ENCODE measurements at places on chromosomes 4 and X. TPM values are rescaled to one million over a fixed set of nuclear protein-coding genes. Genes with fewer than 3 reads are reported as not detected.

DNA sequence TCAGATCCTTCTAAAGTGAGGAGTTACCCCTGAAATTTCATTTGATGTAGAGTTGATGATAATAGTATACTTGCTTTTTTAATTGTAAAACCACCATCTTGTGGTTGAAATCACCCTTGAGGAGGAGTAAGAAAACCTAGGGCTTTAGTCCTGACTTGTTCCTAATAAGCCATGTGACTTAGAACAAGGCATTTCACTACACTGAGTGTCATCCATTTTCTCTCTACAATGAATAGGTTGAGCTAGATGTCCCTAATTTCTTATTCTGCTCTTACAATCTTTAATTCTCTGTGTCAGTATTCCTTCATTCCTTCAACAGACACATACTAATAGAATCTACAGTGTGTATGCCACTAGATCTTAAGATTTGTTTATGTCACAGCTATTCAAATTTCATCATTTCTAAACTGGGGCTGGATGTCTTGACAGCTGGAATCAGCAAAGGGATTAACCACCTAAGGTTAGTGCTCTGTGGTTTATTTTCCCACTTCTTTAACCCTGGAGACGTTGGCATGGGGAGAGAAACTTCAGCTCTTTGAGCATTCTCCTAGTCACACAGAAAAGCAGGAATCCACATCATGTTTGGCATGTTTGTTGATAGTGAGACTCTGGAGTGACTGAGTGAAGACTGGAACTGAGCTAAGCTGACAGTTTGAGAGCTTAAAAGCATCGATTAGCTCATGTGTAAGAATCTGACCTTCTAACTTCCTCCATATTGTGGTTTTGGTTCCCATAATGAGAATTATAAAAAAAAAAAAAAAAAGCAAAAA is 246.3 kb downstream of the NDST4 start:
- no peak for DNase-seq

- no peak for DNase-seq
Measured at GRCh38 chr4:54058171-54058570, 6.2 kb downstream of the CHIC2 start.

- no peak for DNase-seq
Measured at GRCh38 chrX:34332334-34332733, 200.2 kb upstream of the FAM47A start.

DNA sequence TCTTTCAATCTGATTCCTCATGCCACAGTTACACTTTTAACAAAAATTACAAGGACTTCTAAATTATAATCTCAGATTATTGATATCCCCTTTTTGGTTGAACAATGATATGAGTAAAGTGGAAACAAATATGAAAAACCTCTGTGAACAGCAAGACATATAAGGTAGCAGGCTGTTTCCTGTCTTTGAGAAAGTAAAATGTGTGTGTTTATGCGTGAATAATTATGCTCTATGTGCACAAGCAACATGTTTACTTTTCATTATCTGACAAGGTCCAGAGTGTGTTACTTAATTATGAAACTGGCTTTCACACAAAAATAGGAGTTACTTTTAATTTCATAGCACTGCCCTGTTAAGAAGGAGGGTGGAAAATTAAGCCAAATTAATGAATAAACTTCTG is 43.1 kb downstream of the DDIT4L start:
- DNase-seq, result no peak

DNA sequence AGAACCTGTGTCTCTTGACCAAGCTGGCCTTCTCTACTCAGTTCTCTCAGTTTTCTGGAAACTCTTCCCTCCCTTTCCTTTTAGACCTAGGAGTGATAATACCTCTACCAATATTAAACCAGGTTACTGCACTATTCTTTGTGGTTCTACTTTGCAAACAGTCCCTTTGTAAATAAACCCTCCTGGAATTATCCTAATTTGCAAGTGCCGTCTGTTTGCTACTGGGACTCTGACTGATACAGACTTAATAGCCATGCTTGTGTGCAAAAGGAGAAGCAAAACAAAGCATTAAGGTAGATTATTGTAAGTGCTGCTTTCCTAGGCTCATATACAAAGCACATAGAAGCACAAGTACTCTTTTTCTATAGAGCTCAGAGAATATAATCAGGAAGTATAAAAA is 507.0 kb downstream of the INPP4B start:
- DNase-seq, result no peak

GRCh38 chr4:42470023-42470422 is 72.7 kb downstream of the SHISA3 start:
- DNase-seq, result no peak

GRCh38 chr4:63396269-63396668 is 1013.0 kb downstream of the TECRL start:
- no peak for DNase-seq

DNA sequence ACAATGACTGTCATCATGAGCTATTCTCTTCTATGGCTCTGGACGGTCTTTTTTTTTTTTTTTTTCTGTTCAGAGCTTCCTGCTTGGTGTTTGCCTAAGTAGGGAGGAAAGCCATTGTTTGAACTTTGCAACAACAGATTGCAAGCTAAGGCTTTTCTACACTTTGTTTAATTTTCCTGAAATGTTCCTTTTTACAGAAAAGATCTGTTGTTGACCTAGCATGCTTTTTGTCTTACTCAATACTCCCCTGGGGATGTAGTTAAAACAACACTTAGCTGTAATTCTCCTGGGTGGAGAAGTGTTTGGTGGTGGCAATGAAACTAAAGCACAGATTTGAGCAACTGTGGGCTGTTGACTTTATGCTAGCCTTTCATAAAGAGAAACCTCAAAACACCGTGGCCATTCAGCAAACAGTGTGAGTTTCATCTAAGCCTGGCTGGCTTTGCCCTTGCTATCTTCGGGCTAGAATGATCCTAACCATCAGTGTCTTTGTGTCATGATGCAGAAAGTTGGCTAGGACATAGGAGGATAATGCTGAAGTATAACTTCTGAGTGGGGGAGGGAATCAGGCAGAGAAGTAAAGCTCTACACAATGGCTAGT is 110.5 kb downstream of the ANXA3 start:
- DNase-seq, result no peak

- no peak for DNase-seq
Measured at GRCh38 chr4:68346461-68346860, 3.4 kb downstream of the YTHDC1 start.

GRCh38 chr4:5199912-5200311 is 148.6 kb downstream of the STK32B start:
- DNase-seq, result no peak

DNA sequence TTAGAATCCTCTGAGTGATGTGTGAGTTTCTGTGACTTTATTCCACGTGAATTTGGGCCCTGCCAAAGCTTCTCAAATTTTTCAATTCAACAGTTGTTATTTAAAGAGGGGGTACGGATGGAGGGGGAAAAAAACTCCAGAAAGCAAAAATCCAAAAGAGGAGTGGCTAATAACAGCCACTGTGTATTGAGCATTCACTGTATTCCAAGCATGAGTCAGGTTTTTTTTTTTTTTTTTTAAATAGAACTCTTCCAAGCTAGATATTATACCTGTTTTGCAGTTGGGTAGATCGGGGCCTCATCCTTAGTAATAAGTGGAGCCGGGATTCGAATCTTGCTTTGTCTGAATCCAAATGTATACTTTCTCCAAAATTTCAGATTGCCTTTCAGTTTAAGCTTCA is 6.4 kb upstream of the RHOH start:
- no peak for DNase-seq

- no peak for DNase-seq
Measured at GRCh38 chrX:73812256-73812655, 249.3 kb downstream of the CHIC1 start.

GRCh38 chr4:24482871-24483270 is 101.5 kb downstream of the DHX15 start:
- no peak for DNase-seq

GRCh38 chr4:170420255-170420693 is 330.5 kb upstream of the AADAT start:
- DNase-seq, result no peak

DNA sequence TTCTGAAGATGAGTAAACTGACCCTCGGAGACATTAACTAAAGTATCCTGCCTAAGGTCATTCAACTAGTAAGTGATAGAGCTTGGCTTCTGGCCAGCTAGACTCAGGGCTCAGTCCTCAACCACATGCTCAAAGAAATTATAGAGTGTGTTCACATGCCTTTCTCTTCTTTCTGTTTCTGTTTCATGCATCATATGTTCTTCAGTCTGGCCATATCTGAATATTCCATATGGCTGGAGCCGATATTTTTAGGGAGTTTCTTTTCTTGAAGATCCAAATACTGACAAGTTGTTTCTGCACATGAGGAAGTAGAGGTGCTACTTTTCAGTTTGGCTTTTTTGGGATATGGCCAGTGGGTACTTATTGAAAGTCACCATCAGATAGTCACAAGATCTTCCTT is 44.9 kb downstream of the MMRN1 start:
- DNase-seq, result no peak

- DNase-seq, result no peak
Measured at GRCh38 chr4:167587361-167587760, 353.1 kb upstream of the SPOCK3 start.

DNA sequence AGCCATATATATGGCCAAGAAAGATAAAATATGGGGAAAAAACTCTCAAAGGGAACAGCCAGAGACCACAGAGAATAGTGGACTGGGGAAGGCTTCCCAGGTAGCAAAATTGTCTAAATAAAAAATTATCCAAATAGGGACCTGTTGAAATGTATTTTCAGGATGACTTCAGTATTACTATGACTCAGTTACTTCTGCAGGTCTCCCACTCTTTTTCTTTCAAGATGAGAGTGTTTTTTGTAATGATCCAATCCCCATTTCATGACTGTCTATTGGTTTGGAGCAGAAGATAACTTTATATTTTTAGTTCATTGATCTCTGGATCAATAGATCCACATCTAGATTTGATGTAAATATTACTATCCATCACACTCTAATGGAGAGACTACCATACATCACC is 372.1 kb upstream of the EMCN start:
- DNase-seq, result no peak

- peak; percentile 81 for DNase-seq
Measured at GRCh38 chr4:124111922-124112321, 600.6 kb downstream of the ANKRD50 start.

DNA sequence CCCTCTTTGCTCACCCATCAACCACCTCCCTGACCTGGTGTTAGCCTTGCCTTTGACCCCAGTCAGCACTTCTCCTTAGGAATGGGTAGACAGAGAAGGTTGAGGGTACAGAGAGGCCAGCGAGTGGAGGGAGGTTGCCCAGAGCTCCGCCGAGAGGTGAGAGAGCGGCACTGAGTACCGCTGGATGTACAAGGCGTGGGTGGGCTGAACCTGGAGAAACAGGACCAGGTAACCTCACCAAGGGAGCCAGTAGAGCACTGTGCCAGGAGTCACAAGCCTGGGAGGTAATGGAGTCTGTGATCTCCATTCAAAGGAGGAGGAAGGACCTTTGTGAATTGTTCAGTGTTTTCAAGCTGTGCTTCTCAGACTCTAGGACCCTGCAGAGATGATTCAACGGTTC is 256.2 kb downstream of the EVC2 start:
- no peak for DNase-seq

DNA sequence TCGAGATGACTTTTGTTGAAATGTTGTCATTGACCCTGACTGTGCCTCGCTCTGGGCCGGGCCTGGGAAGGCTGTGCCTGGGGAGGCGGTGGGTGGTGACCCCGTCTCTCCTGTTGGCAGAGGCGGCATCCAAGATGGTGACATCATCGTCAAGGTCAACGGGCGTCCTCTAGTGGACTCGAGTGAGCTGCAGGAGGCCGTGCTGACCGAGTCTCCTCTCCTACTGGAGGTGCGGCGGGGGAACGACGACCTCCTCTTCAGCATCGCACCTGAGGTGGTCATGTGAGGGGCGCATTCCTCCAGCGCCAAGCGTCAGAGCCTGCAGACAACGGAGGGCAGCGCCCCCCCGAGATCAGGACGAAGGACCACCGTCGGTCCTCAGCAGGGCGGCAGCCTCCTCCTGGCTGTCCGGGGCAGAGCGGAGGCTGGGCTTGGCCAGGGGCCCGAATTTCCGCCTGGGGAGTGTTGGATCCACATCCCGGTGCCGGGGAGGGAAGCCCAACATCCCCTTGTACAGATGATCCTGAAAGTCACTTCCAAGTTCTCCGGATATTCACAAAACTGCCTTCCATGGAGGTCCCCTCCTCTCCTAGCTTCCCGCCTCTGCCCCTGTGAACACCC is 36.4 kb downstream of the HTRA3 start:
- no peak for DNase-seq

- DNase-seq, result no peak
Measured at GRCh38 chr4:158895797-158896576, 127.2 kb downstream of the FNIP2 start.

- DNase-seq, result no peak
Measured at GRCh38 chrX:39453889-39454621, 643.7 kb downstream of the BCOR start.

DNA sequence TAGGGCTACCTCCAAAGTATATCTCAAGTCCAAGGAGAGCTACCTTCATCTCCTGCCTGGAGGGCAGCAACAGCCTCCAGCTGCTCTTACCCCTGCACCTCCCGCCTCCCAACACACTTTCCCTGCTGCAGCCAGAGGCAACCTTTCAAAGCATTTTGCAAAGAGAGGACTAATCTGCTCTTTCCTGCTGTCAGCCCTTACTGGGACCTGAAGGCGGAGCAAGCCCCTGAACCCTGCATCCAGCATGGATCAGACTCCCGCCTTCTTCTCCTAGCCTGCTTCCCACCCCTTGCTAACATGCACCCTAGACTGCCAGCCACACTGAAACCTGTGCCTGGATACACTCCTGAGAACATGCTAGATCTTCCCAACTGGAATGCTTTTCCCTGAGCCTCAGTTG is 37.7 kb upstream of the VMA21 start:
- no peak for DNase-seq

GRCh38 chrX:2708592-2709188 is 17.6 kb downstream of the CD99 start:
- DNase-seq, result no peak

DNA sequence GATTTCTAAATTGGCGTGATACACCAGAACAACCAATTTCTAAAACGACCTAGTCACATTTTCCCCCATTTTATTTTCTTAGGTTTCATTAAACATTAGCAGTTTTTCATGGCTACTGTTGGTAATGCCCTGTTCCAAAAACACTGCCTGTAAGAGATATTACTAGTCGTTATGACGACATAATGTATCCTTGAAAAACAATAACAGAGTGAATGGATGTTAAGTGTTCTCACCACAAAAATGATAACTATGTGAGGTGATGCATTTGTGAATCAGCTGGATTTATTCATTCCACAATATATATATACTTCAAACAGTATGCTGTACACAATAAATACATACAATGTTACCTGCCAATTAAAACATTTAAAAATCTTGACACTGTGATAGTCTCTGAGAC is 1147.6 kb upstream of the PCDH10 start:
- no peak for DNase-seq

DNA sequence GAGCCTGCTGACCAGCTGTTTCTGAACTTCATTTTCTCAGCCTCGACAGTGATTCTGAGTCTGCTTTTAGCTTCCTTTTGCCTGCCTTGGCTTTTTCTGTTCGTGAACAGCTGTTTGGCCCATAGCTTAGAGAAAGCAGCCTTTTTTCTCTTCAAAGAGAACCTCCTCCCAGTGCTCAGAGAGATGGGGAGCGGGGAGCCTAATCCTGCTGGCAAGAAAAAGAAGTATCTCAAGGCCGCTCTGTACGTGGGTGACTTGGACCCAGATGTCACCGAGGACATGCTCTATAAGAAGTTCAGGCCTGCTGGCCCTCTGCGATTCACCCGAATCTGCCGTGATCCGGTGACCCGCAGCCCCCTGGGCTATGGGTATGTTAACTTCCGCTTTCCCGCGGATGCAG is 756 bp downstream of the PABPC5 start:
- peak; percentile 8 for DNase-seq

KLHL13 gene
- 74.1 TPM for polyA plus RNA-seq

NAP1L2 gene
- polyA plus RNA-seq, result 3.9 TPM

OTUD6A gene
- polyA plus RNA-seq, result not detected

FAM184B gene
- 0.50 TPM for polyA plus RNA-seq

TMPRSS11D gene
- not detected for polyA plus RNA-seq

FAM200B gene
- polyA plus RNA-seq, result 59.8 TPM

UGT2B11 gene
- 5.1 TPM for polyA plus RNA-seq

MCTS1 gene
- 57.4 TPM for polyA plus RNA-seq
